ENCODE measurements at places on chromosomes 2 and 18.

GRCh38 chr2:118016911-118017310, 3.0 kb upstream of the CCDC93 start:
- no peak for DNase-seq

GRCh38 chr2:180010701-180011100, 3.6 kb upstream of the CWC22 start:
- DNase-seq: no peak

- DNase-seq: no peak
Observed at GRCh38 chr18:52670896-52671295, 330.9 kb downstream of the DCC start.

- DNase-seq: no peak
Observed at GRCh38 chr2:147388217-147388616, 456.6 kb upstream of the ACVR2A start.

GRCh38 chr2:157376041-157376440, 50.4 kb upstream of the ERMN start:
- no peak for DNase-seq

DNA sequence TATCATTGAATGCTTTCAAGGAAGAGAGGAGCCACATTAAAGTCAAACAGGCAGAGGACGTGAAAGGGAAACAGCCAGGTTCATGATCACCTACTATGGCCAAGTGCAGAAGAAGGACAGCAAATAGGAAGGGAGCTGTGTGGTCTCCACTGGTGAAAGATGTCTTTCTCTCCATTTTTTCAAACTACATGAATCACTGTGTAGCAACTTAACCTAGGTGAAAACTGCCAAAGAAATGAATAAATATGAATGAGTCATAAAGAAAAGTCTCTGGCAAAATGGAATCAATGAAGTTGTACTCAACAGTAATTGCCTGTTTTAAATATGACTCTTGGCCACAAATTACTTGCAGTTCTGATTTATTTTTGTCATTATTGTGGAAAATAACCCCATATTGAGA, 452.6 kb upstream of the PKDCC start:
- no peak for DNase-seq

DNA sequence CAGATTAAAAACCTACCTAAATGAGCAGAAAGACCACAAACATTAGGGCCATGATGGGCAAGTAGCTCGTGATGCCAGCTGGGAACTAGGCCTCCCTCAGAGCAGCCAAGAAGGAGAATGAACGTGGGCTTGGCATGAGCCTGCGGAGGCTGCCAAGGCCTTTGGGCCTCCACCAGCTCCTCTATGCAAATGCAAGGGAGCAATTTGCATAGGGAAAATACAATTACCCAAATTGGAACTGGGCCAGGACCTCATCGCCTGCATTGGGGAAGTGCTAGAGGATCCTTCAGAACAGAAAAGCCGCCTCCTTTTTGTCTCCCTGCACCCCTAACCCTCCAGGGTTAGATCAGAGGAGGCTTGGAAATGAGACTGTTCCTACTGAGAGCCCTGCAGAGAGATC, 326.4 kb downstream of the SMAD2 start:
- DNase-seq: no peak

GRCh38 chr2:118006326-118006725, 7.5 kb downstream of the CCDC93 start:
- no peak for DNase-seq

- DNase-seq: no peak
Observed at GRCh38 chr2:164745012-164745797, 96.4 kb downstream of the COBLL1 start.

DNA sequence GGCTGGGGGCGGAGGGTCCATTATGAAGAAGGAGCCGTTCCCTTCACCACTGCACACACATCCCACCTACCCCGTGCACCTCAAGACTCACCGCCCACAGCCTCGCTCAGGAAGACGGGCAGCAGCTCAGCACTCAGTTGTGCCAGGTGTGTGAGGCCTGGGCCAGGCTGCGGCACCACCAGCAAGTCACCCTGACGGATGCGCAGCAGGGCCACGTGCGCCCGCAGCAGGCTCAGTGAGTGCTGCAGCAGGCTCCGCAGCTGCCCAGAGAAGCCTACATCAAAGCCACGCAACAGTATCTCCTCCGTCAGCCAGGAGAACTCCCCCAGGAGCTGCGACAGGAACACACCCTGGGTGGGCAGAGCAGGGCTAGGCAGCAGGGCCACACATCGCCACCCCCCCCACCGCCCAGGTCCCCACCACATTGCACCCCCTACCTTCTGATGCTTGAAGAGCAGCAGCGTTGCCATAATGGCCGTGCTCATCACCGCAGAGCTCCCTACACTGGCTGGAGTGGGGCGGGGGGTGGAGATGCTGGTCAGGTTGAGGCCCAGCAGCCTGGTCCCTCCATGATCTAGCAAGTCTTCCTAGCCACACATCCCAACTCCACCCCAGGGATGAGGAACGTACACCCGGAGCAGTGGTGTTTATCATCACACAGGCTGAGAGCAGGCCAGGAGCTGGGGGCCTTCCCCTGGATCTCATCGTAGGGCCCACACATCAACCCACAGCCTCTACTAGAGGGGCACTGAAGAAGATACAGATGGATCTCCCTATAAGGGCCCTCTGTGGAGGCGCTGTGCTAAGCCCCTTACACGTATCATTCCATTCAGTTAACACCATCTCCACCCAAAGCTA, 10.2 kb downstream of the GPAT2 start:
- DNase-seq: no peak
